ENCODE measurements at places on chromosomes 11 and 22.

GRCh38 chr11:63574856-63575602 lies 11.8 kb upstream of the PLAAT2 start:
- DNase-seq: peak; percentile 76

- no peak for DNase-seq
Observed at GRCh38 chr22:45453764-45454163, 40.3 kb downstream of the RIBC2 start.

- DNase-seq: peak; percentile 2
Observed at GRCh38 chr11:107501713-107502112, 44.1 kb upstream of the CWF19L2 start.

DNA sequence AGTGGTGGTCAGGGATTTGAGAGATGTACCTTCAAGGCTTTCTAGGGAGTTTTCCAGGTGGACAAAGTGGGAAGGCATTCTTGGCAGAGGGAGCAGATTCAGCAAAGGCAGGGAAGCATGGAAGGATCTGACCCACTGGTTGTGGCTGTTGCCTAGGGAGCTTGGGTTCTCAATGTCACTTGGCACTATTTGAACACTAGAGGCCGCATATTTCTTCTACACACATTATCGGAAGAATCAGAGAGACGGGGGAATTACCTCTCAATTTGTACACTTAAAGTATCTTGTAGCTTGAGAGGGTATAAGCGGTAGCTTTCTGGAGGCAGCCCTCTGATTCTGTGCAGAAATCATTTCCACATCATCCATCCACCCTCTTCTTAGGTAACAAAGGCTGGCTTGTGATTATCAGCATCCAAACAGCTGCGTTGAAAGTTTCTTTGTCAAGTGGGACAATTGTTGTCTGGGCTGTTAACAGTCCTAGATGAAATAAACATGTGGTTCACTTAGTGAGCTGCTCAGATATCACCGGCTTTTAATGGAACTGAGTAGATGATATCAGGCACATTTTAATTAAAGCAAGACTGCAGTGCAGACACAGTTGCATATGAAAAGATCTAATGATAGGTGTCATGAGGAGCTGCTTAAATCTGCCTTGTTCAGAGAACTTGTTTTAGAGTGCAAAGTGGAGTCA lies 2.6 kb downstream of the NELL1 start:
- peak; percentile 7 for DNase-seq

GRCh38 chr11:70061734-70062133 lies 16.4 kb upstream of the ANO1 start:
- DNase-seq: no peak

DNA sequence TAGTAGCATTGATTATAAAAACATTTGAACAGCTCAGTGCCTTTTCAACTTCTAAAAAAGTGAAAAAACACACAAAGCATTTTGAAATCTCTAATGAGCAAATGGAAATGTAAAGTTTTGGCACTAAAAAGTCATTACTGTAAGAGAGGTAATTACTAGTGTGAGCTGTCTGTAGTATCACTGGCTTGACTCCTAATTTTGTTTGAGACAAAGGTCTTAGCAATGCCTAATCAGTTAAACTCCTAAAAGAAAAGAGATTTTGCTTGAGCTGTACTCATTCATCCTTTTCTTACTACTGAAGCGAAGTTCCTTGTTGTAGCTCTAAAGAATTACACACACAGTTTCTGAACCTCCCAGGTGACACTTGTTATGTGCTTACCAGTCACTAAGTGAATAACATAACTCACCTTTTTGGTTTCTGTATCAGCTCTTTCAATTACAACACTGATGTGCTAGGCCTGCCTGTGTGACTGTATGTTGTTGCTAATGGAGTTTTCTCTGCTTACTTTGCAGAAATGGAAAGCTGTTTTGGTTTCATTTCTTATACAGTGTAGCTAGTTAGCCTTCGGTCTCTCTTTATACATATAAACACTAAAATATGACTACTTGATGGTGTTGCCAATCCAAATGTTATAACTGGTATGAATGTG lies 924.4 kb upstream of the TENM4 start:
- DNase-seq: no peak

DNA sequence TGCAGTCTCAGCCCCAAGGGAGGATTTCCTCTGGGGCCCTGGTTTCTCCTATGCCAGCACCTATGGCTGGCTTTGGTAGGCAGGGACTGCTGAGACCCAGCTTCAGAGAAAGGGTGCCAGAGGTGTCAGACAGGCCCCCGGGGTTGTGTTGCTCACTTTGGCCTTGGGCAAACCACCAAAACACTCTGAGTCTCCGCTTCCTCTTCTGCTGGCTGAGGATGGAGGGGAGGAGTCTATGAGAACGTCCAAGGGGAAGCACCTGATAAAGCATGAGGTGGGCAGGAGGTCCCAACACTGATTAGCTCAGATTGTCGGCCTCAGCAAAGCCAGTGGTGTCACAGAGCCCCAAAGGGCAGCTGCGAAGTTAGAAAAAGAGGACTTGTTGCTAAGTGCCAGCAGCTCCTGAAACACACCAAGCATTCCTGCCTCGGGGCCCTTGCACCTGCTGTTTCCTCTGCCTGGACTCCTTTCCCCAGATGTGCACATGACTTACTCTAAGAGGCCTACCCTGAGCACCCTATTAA lies 10.5 kb downstream of the SMTNL1 start:
- DNase-seq: no peak

- no peak for DNase-seq
Observed at GRCh38 chr11:112801025-112801816, 160.0 kb upstream of the NCAM1 start.

GRCh38 chr11:111365722-111366559 lies 13.1 kb downstream of the POU2AF1 start:
- peak; percentile 95 for DNase-seq

DNA sequence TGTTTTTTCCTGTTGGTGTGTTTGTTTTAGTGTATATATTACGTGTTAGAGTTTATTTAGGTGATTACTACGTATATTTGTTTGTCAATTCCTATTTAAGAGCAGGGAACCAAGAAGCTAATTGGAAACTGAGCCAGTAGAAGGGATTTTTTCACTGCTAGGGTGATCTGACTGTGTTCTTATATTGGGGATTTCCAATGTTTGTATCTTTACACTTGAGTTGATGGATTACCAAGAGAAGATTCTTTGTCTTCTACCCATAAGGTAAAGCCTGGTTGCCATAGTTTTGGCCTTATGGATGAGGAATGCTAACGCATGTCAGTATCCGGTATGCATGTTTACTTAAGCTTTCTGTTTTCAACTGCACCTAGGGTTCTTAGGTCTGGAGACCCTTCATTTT lies 35.6 kb downstream of the SIK2 start:
- DNase-seq: no peak

- no peak for DNase-seq
Observed at GRCh38 chr11:21321530-21321929, 652.1 kb downstream of the NELL1 start.

DNA sequence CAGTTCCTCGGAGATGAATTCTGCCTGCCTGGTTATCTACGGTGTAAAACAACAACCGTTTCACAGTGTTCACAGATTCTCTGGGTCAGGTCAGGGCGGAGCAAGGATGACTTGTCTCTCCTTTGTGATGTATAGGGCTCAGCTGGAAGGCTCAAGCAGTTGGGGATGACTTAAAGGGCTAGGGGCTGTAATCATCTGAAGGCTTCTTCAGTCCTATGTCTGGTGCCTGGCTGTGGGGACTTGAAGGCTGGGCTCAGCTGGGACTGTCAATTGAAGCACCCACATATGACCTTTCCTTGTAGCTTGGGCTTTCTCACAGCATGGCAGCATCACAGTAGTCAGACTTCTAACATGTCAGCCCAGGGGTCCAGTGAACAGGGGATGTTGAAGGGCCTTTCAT lies 29.3 kb downstream of the EIF3F start:
- no peak for DNase-seq

GRCh38 chr11:129881570-129882170 lies 13.7 kb downstream of the NFRKB start:
- DNase-seq: peak; percentile 30

DNA sequence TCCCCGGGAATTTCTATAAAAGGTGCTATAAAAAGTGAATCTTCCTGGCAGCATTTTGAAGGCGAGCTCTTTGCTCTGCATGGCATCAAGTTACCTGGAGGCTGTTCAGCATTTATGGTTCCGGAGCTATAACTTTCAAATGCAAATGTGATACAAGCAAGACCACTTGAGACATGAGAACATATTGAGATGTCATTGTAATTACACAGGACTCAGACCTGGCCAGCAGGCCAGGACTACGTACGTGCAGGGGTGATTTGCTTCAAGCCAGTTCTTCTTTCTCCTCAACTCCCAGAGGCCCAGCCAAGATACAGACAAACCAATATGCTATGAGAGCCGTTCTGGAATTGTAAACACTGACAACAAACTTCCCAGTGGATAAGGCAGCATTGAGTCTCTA lies 227.4 kb upstream of the FAT3 start:
- no peak for DNase-seq

GRCh38 chr11:65555693-65556231 lies 2.4 kb downstream of the LTBP3 start:
- peak; percentile 83 for DNase-seq

DNA sequence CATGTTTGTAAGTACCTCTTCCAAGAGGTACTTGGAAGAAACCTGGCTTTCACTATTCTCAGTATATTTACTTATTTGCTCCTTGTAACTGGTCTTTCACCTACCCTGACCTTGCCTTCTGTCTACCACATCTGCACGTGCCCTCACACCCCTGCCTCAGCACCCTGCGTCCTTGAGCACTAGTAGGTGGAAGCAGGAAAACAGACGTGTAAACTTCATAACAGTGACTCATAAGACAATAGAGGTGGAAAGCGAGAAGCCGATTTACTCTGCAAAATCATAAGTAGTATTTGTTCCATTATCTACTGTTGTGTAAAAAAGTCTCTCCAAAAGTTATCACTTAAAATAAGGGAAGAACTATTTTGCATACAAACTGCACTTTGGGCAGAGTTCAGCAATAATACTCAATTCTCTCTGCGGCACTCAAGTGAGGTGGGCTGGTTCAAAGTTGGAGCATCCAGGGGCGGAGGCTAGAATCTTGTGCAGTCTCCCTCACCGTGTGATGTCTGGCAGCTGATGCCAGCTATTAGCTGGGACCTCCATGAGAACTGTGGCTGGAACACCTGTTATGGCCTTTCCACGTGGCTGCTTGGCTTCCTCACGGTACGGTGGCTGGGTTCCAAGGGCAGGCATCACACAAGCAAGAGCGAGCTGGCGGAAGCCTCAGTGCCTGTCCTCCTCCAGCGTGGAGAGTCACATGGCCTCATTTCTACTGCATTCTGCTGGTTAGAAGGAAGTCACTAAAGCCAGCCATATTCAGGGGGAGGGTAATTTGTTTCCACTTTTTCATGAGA lies 30.4 kb downstream of the PACS1 start:
- DNase-seq: no peak

DNA sequence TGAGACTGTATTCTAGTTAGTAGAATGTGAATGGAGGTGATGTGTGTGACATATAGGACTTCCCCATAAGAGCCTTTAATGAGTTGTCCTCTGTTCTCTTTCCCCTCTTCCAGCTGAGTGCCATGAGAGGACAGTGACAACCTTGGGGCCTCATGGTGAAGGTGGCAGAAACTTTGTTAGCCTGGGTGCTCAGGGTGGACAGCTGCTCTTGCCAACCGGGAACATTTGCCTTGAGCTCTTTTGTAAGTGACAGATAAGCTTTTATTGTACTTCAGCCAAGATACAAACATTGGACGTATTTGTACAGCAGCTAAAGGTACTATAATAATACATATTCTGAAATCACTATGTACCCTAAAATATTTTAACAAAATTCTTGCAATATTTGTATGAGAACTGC lies 33.0 kb upstream of the PLET1 start:
- DNase-seq: no peak

All from HepG2 (cell line).